ENCODE measurements at places on chromosomes 7 and 10. TPM values are rescaled to one million over a fixed set of nuclear protein-coding genes. Genes with fewer than 3 reads are reported as not detected.

The FAM25C gene
- total RNA-seq, result not detected

The SLC13A1 gene
- total RNA-seq, result not detected

The SPDYE16 gene
- total RNA-seq, result not detected

The ASNS gene
- 69.5 TPM for total RNA-seq

The WDFY4 gene
- not detected for total RNA-seq

All from smooth muscle cell of the umbilical artery (primary cell).